ENCODE measurements at places on chromosomes 16 and 17.

DNA sequence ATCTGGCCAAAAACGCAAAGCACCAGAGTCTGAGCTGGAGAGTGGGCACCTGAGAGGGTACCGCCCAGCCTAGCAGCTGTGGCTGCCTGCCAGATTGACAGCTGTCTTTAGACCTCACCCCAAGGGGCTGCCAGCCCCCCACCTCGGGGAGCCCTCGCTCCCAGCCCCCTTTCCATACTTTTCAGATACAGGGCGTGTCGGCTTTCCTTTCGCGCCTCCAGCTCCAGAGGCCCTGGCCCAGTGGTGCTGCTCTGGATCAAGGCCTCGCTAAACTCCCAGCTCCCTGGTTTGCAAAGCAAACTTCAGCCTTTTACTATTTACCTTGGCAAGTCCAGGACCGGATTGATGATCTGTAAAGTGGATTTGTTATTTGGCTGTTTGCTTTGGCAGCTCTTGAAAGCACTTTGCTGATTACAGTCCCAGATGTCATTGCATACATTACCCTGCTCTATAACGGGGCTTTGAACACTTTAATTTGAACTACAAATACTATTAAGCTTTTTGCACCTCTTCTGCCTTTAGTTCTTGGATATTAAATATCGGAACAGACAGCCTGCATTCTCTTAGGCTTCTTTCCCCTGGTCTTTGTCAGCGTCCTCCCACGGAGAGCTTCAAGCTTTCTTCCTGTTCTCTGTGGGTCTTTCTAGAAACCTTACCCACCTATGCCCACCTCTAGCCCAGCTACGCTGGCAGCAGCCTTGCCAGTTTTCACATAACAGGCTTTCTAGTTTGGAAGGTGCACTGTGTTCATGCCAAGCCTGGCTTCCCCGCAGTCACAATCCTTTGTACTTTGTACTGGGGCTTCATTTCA, 63.6 kb upstream of the TBX2 start:
- DNase-seq: peak; percentile 35

GRCh38 chr16:15539197-15539596, 103.8 kb downstream of the MARF1 start:
- no peak for DNase-seq

GRCh38 chr17:4177806-4178205, 34.8 kb downstream of the CYB5D2 start:
- no peak for DNase-seq

- DNase-seq: no peak
Observed at GRCh38 chr17:52143542-52143941, 15.0 kb downstream of the CA10 start.

GRCh38 chr17:34382621-34383124, 19.6 kb upstream of the CCL1 start:
- no peak for DNase-seq

GRCh38 chr16:79928142-79928873, 327.8 kb upstream of the MAF start:
- no peak for DNase-seq

- no peak for DNase-seq
Observed at GRCh38 chr16:75653922-75654321, 6.3 kb downstream of the TERF2IP start.

- DNase-seq: no peak
Observed at GRCh38 chr16:57007050-57007449, 17.7 kb downstream of the NLRC5 start.

GRCh38 chr17:56665864-56666263, 72.4 kb downstream of the NOG start:
- DNase-seq: no peak

GRCh38 chr17:72353502-72353901, 232.7 kb downstream of the SOX9 start:
- no peak for DNase-seq

DNA sequence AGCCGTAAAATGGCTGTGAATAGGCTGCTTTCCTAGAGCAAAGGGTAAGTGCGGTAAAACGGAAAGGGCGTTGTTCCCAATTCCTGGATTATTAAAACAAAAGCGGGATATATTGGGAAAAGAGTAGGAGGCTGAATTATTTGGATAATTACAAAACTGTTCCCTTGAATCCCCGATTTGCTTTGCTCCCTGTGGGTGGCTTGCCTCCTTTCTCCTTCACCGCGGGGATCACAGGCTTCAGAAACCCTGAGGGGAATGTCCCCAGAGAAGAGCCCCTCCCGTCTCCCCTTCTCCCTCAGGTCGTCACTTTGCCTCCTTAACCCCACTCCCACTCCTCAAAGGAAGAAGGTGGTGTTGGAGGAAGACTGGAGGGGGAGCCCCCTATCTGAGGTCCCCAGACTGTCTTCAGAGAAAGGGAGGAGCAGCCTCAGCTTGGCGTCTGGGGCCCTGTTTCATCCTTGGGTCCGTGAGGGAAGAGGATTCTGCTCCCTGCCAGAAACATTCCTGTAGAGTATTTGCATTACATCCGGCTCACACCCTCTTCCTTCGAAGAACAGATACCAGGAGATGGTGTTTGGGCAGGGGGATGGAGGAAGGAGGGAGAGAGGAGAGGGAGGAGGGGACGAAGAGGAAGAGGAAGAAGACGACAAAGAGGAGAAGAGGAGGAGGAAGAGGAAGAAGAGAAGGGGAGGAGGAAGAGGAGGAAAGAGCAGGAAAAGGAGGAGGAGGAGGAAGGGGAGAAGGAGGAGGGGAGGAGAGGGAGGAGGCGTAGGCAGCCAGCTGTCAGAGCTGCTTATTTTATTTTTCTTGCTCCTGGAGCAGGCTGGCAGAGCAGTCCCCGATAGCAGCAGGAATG, 31.8 kb downstream of the MRM1 start:
- DNase-seq: no peak

DNA sequence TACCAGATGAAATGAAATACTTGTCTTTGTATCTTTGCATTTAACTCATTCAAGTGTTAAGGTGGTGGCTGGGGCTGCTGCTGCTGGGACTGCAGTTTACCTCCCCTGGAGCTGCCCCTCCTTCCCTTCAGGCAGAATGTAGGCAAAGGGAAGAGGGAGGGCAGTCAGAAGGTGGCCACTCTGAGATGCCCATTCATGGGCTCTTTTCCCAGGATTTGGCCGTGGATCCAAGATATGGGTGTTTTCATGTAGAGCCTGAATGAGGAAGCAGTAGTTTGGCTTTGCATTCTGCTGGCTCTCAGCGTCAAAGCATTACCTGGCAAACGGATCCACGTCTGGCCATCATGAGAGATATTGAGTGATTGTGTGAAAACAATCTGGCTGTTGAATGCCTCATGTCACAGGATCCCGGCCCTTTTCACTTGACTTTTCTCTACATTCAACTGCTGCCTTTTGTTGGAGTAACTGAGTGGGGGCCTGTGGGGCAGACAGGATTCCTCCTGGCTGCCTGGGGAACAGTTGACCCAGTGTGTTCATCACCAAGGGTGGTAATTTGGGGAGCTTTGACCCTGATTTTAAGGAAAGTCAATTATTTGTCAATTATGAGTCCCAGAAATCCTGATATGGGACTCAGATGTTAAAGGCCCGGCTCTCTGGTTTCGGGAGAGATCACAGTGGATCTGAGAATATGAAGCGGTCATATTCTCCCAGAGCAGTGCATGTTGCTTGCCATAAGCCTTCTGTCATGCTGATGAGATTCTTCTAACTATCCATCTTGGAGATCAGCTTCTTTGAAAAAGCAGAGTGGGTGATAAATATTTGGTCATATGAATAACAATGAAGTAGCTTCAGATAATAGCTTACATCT, 236.8 kb downstream of the IRX3 start:
- DNase-seq: no peak

DNA sequence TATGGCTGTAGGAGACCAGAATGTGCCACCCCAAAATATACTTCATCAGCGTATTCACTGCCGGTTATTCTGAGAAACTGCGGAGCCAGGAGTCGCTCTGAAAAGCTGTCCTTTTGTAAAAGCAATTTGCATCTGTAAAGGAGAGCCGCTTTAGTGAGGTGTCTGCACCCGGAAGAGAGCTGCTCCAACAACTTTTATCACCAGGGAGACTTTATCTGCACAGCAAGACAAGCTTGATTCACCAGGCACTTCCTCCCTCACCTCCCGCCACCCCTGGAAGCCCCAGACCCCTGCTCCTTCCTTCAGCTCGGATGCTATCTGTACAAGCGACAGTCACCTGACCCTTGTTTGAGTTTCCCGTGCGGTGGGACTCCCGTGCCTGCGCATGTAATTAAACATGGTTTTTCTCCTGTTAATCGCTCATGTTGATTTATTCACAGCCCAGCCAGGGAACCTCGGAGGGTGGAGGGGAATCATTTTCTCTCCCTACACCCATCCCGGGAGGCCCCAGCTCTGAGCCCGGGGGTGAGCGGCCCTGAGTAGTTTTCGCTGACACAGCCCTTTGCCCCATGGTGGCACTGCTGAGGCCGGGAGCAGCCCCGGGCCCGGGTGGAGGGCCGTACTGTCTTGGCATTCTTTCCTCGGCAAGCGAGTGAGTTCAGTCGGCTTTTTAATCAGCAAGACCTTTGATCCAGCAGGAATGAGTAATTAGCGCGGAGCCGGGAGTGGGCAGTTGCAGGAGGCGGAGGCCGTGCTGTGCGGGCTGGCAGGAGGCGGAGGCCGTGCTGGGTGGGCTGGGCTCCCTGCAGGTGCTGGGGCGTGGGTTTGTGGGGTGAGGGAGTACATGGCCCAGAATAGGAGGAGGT, 222.7 kb upstream of the CIBAR2 start:
- DNase-seq: peak; percentile 94

GRCh38 chr17:54177606-54178308, 355.0 kb downstream of the KIF2B start:
- DNase-seq: no peak

GRCh38 chr16:84768808-84769197, 51.0 kb upstream of the CRISPLD2 start:
- DNase-seq: no peak

- DNase-seq: peak; percentile 49
Observed at GRCh38 chr16:86018487-86018886, 119.5 kb downstream of the IRF8 start.

GRCh38 chr17:38864636-38865398, 5.0 kb upstream of the LASP1 start:
- DNase-seq: no peak

DNA sequence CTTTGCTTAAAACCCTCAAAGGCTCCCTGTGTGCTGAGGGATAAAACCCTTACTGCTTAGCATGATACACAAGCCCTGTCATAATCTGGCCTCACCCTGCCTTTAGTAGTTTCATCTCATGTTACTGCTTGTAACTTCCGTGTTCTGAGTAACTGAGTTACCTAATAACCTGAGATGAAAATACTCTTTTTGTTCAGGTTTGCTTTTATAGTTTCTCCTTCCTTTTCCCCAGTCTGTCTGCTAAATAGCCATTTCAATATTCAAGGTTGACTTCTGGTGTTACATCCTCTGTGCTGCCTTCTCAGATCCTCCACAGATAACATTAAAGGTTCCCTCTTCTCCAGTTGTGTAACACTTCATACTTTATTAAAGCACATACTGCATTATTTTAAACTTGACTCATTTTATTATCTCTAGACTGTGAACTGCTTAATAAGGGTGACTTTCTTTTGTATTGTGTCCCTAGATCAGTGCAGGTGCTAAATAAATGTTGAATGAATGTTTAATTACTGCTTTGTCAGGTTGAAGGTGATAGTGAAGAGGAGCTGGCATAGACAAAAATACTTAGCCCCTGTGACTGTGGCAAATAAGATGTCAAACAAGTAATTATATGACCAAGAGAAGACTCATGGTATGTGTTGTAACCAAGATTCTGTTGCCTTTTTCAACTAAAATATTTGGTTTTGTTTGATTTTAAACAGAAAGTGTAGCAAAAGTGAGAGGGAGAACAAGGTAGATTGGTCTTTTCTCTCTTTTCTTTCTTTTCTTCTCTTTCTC, 47.8 kb downstream of the NFAT5 start:
- DNase-seq: peak; percentile 84

DNA sequence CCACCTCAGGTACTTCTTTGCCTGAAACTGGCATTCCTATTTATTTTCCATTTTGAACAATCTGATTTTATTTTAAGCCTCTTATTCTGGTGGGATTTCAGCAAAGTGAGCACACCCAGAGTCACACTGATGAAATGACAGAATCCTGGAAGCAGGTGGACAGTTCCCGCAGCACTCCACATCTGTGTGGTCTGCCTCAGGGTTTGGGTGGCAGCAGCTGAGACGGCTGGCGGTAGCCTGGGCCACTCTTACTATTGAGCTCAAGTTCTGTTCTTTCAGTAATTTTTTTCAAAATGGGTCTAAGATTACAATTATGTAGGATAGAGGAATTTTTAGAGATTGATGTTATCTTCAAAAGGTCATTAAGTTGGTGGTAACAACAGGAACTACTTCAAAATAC, 32.5 kb upstream of the ENDOV start:
- no peak for DNase-seq

- DNase-seq: no peak
Observed at GRCh38 chr17:69018022-69018615, 42.6 kb downstream of the ABCA9 start.

DNA sequence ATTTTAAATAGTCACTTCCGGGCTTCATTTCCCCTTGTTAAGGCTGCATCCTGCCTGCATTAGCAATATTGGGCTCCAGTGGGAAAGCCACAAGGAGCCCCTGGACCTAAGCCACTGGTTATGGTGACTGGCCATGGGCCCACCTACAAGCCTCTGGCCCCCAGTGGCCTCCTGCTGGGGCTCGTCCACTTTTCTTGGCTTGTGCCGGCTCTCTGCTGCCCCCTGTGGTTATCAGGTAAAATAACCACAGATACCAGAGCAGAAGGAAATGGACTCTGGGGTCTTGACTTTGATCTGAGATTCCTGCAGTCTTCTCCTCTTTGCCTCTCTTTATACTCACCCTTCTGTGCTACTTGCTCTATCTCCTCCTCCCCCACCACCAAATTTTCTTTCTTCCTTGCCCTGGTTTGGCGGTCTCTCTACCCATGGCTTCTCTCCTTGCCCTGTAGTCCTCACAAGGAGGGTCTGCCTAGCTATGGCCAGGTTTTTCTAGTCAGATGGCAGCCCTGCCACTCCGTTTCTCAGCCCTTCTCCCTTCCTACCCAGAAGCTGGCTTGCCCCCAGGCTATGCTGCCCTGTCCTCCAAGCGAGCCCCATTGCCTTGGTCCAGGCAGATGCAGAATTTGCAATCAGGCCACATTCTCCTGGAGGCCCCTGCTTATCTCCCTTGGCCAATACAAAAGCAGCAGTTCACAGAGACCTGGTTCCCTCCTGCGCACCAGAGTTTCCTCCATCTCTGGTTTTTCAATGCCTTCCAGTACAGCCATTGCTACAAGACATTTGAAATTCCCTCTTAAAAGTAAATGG, 82.9 kb upstream of the RCVRN start:
- DNase-seq: peak; percentile 30

GRCh38 chr16:52086901-52087300, 460.0 kb downstream of the TOX3 start:
- no peak for DNase-seq
